ENCODE measurements at places on chromosomes 3 and 15. TPM values are rescaled to one million over a fixed set of nuclear protein-coding genes. Genes with fewer than 3 reads are reported as not detected.

ATP6V1A gene
- 43.5 TPM for total RNA-seq

HRH1 gene
- total RNA-seq, result 2.9 TPM

RAF1 gene
- 64.6 TPM for total RNA-seq

ISL2 gene
- 0.19 TPM for total RNA-seq

TMEM158 gene
- not detected for total RNA-seq

RNF111 gene
- total RNA-seq, result 25.0 TPM

GPR62 gene
- not detected for total RNA-seq

TTC21A gene
- total RNA-seq, result 1.7 TPM

WDR93 gene
- not detected for total RNA-seq

PLSCR2 gene
- not detected for total RNA-seq

DNA sequence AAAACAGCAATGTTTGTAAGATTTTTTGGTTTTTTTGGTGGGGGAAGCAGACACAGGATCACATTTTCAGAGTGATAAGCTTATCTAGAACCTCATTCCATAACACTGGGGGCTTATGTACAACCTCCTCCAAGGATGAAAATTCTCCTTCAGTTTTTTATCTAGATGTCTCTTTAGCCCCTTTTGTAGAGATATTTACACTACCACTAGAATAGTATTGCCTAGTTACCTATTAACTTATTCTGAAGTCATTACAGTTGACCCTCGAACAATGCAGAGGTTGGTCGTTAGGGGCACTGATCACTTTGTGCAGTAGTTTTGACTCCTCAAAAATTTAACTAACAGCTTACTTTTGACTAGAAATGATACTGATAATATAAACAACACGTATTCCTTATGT lies 32.8 kb downstream of the IFT57 start:
- peaks cover 48% of the 10 kb centered on the region for H3K36me3 ChIP-seq
- no peaks in the 10 kb centered on the region for H3K4me1 ChIP-seq
- H3K27ac ChIP-seq, result no peak overlapping the region

DNA sequence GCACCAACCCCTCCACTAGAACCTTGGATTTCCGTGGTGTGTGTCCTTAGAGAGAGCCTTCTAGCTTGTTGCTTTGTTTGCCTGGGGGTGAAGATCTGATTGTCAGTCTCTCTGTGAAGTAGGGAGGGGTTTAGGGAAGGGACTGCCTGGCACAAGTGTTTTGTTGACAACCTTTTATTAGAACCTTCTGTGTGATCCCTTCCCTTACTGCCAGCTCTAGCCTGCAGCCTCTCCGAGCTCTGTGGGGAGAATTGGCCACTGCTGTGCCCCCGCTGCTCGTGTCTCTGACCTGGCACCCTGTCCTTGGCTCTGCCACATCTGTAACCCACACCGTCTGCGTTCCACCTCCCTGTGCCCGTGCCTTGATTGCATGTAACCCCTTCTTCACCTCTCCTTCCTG lies 30.9 kb upstream of the PCSK6 start:
- DNase-seq, result no peak
- H3K36me3 ChIP-seq, result peaks cover 5% of the 10 kb centered on the region
- H3K27me3 ChIP-seq, result peaks cover 8% of the 10 kb centered on the region
- no peak overlapping the region for H3K27ac ChIP-seq

GRCh38 chr3:108528459-108529252 lies 18.3 kb upstream of the MYH15 start:
- H3K4me3 ChIP-seq, result no peak overlapping the region
- no peaks in the 10 kb centered on the region for H3K4me1 ChIP-seq
- no peaks in the 10 kb centered on the region for H3K36me3 ChIP-seq
- H3K27ac ChIP-seq, result no peak overlapping the region
- DNase-seq, result no peak

GRCh38 chr3:178302966-178303930 lies 233.0 kb upstream of the KCNMB2 start:
- no peaks in the 10 kb centered on the region for H3K36me3 ChIP-seq
- H3K4me1 ChIP-seq, result no peaks in the 10 kb centered on the region
- H3K27ac ChIP-seq, result no peak overlapping the region
- DNase-seq, result no peak
- no peaks in the 10 kb centered on the region for H3K27me3 ChIP-seq
- H3K4me3 ChIP-seq, result no peak overlapping the region

- peaks cover 40% of the 10 kb centered on the region for H3K36me3 ChIP-seq
- H3K27me3 ChIP-seq, result no peaks in the 10 kb centered on the region
- H3K4me1 ChIP-seq, result peaks cover 42% of the 10 kb centered on the region
Observed at GRCh38 chr3:36991147-36991546, 1.8 kb downstream of the EPM2AIP1 start.

DNA sequence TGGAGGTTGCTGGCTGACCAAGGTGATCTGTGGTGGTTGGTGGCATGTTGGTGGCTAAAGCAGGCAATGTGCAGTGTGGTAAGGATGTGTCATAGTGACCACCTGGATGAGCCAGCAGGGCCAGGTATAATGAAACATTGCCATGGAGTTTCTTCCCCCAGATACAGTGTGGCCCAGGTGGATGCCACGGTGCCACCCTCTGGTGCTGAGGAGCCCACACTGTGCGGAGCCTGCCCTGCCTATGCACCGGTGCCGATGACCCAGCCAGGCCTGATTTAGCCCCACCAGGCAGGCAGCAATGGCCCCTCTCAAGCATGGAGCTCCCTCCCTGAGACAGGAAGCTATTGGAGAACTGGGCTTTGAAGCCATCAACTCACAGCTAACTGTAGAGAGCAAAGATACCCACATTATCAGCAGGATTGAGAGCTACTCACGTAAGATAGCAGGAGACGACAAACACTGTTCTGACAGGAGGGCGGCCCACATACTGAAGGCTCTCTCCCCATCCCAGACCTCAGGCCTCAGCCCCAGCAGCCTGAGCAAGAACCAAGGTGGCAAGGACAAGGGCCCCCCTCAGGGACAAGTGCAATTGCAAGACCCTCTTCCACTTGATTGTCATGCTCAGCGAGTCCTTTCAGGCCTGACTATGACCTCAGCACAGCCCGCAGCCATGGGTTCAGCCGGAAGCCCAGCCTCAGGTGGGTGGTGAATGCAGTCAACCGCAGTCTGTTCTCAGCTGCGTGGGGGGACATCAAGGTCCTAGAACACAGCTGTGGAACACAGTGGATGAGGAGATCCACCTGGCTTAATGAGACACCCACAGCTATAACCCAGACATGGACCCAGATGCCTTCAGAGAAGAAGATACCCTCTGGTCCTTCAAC lies 82.8 kb upstream of the CDV3 start:
- H3K27ac ChIP-seq, result peak overlapping the region; percentile 44
- no peaks in the 10 kb centered on the region for H3K27me3 ChIP-seq
- DNase-seq, result peak; percentile 85
- peak overlapping the region; percentile 44 for H3K4me3 ChIP-seq
- no peaks in the 10 kb centered on the region for H3K36me3 ChIP-seq

GRCh38 chr15:41241221-41241964 lies 10.3 kb downstream of the CHP1 start:
- H3K27ac ChIP-seq, result no peak overlapping the region
- no peak for DNase-seq
- peaks cover 5% of the 10 kb centered on the region for H3K36me3 ChIP-seq
- peaks cover 2% of the 10 kb centered on the region for H3K4me1 ChIP-seq

- H3K36me3 ChIP-seq, result no peaks in the 10 kb centered on the region
- no peaks in the 10 kb centered on the region for H3K4me1 ChIP-seq
- H3K4me3 ChIP-seq, result no peak overlapping the region
- no peak for DNase-seq
- no peaks in the 10 kb centered on the region for H3K27me3 ChIP-seq
Observed at GRCh38 chr3:180179562-180179961, 142.8 kb upstream of the PEX5L start.

DNA sequence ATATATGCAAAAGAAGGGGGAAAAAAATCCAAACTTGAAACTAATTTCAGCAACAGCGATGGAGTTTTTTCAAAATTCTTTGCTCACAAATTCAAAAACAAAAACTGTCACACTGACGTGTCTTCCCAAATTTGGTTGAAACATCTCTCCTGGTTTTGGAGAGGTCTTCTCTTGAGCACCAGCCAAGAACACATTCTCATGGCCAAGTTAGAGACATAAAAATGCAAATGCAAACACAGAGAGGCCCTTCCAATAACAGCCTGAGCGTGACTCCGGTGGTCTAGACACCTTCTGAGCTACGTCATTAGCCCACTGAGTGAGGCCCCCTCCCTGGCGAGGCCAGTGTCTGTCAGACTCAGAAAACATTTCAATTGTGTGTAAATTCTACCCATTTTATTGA lies 436.0 kb upstream of the PROK2 start:
- no peaks in the 10 kb centered on the region for H3K4me1 ChIP-seq
- H3K27ac ChIP-seq, result no peak overlapping the region
- H3K27me3 ChIP-seq, result peaks cover 3% of the 10 kb centered on the region
- peaks cover 6% of the 10 kb centered on the region for H3K36me3 ChIP-seq
- no peak for DNase-seq
- no peak overlapping the region for H3K4me3 ChIP-seq

DNA sequence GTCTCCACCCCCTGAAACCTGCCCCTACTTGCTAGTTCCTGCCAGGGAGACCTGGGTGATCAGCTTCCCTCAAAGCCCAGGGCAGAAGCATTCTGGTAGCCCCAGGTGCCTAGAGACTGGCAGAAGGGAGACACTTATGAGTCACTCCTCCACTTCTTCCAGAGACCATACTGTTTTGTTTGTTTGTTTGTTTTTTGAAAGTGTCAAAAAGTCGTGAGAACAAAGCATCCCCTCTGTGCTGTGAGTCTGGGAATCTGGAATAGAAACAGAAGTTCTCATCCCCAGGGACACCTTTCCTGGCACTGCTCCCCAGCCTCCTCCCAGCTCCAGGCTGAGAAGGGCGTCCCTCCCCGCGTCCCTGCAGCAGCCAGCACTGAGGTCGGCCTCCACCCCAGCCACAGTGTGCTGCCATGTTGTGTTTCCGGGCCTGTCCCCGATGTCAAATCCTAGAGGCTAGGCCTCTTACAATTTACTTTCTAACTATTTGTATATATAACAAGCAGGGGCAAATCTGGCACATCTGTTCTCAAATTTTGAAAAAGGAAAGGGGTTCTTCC lies 573.0 kb downstream of the RBMS3 start:
- no peak overlapping the region for H3K27ac ChIP-seq
- DNase-seq, result no peak
- H3K27me3 ChIP-seq, result no peaks in the 10 kb centered on the region
- no peaks in the 10 kb centered on the region for H3K4me1 ChIP-seq
- H3K36me3 ChIP-seq, result no peaks in the 10 kb centered on the region

DNA sequence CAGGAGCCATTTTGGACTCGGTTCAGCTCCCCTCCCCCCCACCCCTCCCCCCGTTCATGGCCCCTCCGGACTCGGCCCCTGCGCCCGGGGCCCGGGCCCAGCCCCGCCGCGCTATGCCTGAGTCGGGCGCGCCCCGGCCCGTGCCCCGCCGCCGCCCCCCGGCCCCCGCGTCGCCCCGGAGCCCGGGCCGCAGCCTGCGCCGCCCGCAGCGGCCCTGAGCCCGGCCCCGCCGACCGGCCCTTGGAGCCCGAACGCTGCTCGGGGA lies 155 bp downstream of the ACVR2B start:
- no peaks in the 10 kb centered on the region for H3K27me3 ChIP-seq
- DNase-seq, result no peak
- H3K4me3 ChIP-seq, result peak overlapping the region; percentile 96
- no peak overlapping the region for H3K27ac ChIP-seq
- H3K36me3 ChIP-seq, result peaks cover 2% of the 10 kb centered on the region
- H3K4me1 ChIP-seq, result peaks cover 2% of the 10 kb centered on the region

GRCh38 chr3:119582178-119582577 lies 2.9 kb downstream of the ADPRH start:
- H3K4me3 ChIP-seq, result no peak overlapping the region
- peaks cover 3% of the 10 kb centered on the region for H3K27me3 ChIP-seq
- DNase-seq, result peak; percentile 69
- H3K4me1 ChIP-seq, result peaks cover 28% of the 10 kb centered on the region
- H3K27ac ChIP-seq, result peak overlapping the region; percentile 39

GRCh38 chr3:187319699-187320302 lies 28.3 kb upstream of the MASP1 start:
- no peak overlapping the region for H3K4me3 ChIP-seq
- peaks cover 20% of the 10 kb centered on the region for H3K27me3 ChIP-seq
- H3K27ac ChIP-seq, result no peak overlapping the region
- H3K4me1 ChIP-seq, result peaks cover 9% of the 10 kb centered on the region
- H3K36me3 ChIP-seq, result no peaks in the 10 kb centered on the region
- peak; percentile 78 for DNase-seq

DNA sequence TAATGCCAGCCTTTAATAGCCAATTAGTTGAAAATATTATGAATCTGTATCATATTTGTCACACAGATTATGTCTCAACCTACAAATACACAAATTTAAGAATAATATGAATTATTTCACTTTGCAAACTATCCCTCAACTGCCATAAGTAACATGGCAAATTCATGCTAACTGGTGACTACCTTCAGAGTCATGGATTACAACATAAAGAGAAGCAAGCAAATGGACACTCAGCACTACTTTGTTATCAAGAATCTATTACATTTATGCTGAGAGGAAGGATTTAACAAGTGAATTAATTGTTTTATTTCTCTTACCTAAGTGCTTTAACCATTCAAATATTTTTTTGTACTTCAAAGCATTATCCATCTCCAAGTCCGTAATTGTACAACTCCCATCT lies 103.1 kb upstream of the BCL6 start:
- no peaks in the 10 kb centered on the region for H3K27me3 ChIP-seq
- H3K36me3 ChIP-seq, result no peaks in the 10 kb centered on the region
- H3K27ac ChIP-seq, result no peak overlapping the region
- H3K4me3 ChIP-seq, result no peak overlapping the region
- H3K4me1 ChIP-seq, result peaks cover 4% of the 10 kb centered on the region

DNA sequence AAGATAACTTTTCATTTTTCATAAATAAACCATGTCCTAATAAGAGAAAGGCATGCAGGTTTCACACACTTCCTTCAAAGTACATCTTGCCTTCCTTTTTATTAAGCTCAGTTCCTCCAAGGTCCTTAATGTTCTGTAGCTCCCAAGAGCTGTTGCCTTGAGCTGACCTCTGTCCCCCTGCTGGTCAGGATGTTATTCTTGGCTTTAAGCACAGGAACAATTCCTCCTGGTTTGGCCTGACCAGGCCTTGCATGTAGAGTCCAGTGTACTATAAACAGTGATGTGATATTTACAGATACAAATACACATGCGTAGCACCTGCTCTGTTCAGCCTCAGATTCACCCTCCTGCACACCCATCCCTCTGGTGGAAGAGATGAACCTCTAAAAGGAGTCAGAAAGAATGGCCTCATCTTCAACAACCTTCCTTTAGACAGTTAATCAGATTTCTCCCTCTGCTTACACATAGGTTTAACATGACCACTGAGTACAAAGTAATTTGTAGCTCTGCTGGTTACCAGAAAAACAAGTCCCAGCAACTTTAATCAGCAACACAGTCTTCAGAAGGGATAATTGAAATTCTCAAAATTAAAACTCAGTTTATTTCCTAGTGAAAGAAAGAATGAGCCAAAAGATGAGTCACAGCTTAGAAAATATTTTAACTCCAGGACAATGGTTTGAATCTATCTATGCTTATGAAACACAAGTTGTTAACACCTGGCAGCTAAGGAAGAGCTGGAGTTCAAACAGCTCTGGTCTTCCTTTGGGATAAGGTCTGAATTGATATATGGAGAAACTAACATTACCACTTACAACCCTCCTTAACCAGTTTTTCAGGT lies 46.5 kb downstream of the PTPN9 start:
- peaks cover 20% of the 10 kb centered on the region for H3K4me1 ChIP-seq
- peaks cover 5% of the 10 kb centered on the region for H3K36me3 ChIP-seq
- H3K4me3 ChIP-seq, result no peak overlapping the region
- H3K27ac ChIP-seq, result no peak overlapping the region

- H3K4me1 ChIP-seq, result peaks cover 47% of the 10 kb centered on the region
- no peaks in the 10 kb centered on the region for H3K27me3 ChIP-seq
- H3K36me3 ChIP-seq, result peaks cover 22% of the 10 kb centered on the region
Observed at GRCh38 chr3:4406746-4407568, 60.1 kb downstream of the SUMF1 start.

- peaks cover 15% of the 10 kb centered on the region for H3K27me3 ChIP-seq
- peak; percentile 81 for DNase-seq
Observed at GRCh38 chr3:122258757-122259371, 66.2 kb upstream of the CSTA start.
